Activated CD4-positive, alpha-beta T cell treated with anti-CD3 and anti-CD28 coated beads, Interleukin-2, amount 50 U/mL, for 48 hours (primary cell): ENCODE measurements at places on chromosomes 3 and 15.

- no peak for DNase-seq
These were observed 24.1 kb downstream of the CCNL1 start for GRCh38 chr3:157135671-157136396.

DNA sequence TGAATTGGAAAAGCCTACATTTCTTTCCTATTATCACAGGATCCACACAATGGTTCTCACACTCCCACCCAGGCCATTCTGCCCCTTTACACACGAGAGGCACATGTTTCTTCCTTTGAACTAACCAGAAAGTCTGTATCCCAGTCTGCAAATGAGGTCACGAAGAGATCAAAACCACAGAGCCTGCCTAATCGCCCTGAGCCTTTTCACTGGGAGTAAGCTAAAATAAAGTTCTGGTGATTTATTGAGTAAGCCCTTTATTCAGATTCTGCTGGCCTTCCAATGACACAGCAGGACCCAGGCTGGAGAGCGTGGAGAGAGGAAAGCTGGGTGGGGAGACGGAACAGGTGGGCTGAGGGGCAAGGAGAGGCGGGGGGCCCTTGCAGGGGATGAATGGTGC lies 78.7 kb downstream of the ATP1B3 start:
- DNase-seq = no peak

DNA sequence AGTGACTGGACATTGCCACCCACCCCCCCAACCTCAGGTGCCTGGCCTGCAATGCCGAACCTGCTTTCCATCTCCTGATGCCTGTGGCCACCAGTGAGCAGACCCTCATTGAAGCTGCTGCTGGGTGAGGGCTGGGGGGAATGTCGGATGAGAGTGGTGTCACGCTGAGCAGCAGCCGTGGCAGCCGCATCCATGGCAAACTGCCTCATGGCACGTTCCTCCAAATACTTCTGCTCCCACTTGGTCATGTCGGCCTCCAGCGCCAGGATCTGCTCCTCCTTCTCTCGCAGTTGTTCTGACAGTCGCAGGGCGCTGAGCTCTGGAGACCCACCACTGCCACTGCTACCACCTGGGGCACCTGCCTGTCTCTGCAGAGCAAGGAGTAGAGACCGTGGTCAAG lies 14.2 kb downstream of the AMOTL2 start:
- DNase-seq = no peak

DNA sequence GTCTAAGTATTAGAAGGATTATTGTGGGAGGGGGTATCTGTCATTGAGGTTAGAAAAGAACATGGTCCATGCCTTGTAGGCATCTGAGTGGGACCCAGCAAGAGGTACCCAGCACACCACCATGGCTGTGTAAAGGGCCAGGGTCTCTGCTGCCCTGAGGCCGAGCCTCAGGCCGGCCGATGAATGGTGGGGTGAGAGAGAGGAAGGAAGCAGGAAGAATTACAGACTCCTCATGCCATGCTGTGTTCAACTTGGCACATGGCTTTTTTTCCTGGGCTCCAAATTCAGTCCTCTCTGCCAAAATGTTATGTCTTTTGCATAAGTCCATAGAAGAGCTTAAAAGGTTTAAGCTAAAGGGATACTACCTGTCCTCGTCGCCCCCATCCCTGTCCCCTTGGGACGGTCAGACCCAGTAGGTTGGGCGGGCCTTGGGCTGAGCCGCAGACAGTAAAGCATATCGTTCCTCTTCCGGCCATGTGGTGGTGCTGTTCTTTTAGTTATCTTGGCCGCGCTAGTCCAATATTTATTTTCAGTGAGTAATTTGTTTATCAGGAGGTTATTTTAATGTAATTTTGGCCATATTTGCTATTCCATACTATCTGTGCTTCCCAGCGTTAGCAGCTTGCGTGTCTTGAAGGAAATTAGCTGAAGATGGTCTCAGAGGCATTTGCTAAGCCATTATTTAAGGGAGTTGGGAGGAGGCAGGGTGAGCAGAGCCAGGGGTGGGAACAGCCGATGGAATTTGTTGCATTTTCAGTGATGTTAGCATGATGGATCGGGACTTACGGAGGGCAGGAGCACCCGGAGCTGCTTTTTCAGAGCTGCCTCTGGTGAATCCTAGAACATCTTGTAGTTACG lies 152.4 kb downstream of the AGBL1 start:
- peak; percentile 31 for DNase-seq
